ENCODE measurements at places on chromosomes 3 and 15.

GRCh38 chr3:170350515-170351413 is 6.8 kb upstream of the SKIL start:
- DNase-seq = no peak
- H3K27me3 ChIP-seq = no peaks in the 10 kb centered on the region
- no peak overlapping the region for H3K27ac ChIP-seq
- no peaks in the 10 kb centered on the region for H3K36me3 ChIP-seq
- no peak overlapping the region for H3K4me3 ChIP-seq

DNA sequence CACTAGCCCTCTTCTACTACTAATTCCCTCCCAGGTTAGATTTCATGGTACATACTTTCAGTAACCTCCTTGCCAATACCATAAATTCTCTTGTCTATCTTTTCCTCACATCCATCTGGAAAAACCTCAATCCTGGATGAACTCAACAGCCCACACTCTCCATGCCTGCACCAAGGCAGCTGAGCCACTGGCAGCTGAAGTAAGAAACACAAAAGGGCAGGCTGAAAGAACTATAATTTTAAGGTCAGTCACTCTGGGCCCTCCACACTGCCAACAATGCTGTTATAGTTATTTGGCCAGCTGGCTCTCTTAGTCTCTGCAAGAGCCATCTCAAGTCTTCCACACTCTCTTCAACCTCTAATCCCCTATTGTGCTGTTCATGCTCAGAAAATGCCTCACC is 15.1 kb upstream of the TIPARP start:
- H3K27ac ChIP-seq = no peak overlapping the region
- H3K4me1 ChIP-seq = peaks cover 2% of the 10 kb centered on the region
- H3K36me3 ChIP-seq = no peaks in the 10 kb centered on the region

DNA sequence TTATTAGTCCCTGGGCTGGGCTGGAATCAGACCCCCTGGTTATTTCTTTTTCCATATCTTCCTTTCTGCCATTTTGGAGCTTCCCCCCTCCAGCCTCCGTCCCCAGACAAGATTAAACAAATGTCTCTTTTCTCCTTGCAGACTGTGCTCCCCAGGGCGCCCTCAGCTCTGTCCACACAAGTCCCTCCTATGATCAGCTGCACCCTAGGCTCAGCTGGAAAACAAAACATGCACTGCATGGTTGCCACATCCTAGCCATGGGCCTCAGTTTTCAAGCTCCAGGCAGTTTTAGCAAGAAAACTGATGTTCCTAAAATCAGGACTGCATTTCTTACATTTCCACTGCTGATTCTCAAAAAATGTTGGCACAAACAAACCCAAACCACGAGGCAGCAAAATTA is 23.5 kb upstream of the RFTN1 start:
- H3K27ac ChIP-seq = no peak overlapping the region
- H3K4me3 ChIP-seq = no peak overlapping the region
- no peaks in the 10 kb centered on the region for H3K27me3 ChIP-seq
- H3K36me3 ChIP-seq = no peaks in the 10 kb centered on the region
- DNase-seq = no peak
- H3K4me1 ChIP-seq = peaks cover 4% of the 10 kb centered on the region

DNA sequence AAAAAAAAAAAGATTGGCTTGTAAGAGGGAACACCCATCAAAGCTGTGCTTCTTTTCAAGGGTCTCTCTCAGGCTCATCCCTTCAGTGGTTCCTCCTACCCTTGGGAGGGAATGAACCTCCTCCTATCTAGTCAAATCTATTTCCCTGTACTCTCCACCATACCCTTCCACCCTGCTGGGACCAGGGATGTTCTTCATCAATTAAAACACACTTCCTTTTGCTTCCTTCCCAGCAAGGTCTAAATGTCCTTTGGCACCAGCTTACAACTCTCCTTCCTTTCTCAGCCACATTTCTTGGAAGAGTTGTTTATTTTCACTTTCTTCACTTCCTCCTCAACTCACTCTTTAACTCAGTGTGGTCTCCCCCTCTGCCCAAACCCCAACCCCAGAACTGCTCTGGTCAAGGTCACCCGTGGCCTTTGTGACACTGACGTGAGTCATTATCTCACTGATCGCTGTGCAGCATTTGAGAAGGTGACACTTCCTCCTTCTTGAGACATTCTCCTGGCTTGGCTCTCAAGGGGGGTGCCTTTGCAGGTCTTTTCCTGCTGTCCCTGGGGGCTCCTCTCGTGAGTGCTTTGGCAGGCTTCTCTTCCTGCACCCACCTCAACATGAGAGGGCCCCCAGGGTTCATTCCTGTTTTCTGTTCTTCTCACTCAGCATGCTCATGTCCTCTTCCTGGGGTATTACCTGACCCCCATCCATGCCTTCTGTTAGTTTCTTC is 210.5 kb upstream of the TLE3 start:
- no peaks in the 10 kb centered on the region for H3K27me3 ChIP-seq
- no peaks in the 10 kb centered on the region for H3K4me1 ChIP-seq
- H3K4me3 ChIP-seq = no peak overlapping the region
- no peak for DNase-seq
- H3K27ac ChIP-seq = no peak overlapping the region

- no peak overlapping the region for H3K4me3 ChIP-seq
- no peaks in the 10 kb centered on the region for H3K4me1 ChIP-seq
- DNase-seq = no peak
- H3K27ac ChIP-seq = no peak overlapping the region
These were observed 138.3 kb downstream of the DIPK2A start for GRCh38 chr3:144109944-144110343.

GRCh38 chr3:16430717-16431630 is 82.5 kb downstream of the RFTN1 start:
- H3K27ac ChIP-seq = no peak overlapping the region
- peaks cover 23% of the 10 kb centered on the region for H3K36me3 ChIP-seq
- no peaks in the 10 kb centered on the region for H3K27me3 ChIP-seq
- H3K4me1 ChIP-seq = peaks cover 30% of the 10 kb centered on the region
- no peak overlapping the region for H3K4me3 ChIP-seq

DNA sequence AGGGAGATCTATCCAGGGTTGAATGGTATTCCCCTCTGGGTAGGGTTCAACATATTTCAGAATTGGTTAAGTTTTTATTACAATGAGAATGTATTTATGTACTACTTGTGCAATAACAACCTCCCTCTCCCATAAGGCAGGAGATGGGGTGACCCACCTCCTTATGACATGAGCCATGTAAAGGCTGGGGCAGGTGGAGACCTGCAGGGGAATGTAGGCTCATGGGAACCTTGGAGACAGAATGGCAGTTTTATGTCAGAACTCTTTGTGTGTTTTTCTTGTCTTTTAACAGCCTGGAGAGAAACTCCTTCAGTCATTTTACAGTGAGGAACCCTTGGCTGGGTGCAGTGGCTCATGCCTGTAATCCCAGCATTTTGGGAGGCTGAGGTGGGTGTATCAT is 24.6 kb upstream of the INSYN1 start:
- H3K4me3 ChIP-seq = no peak overlapping the region
- H3K36me3 ChIP-seq = no peaks in the 10 kb centered on the region
- no peaks in the 10 kb centered on the region for H3K27me3 ChIP-seq
- no peak overlapping the region for H3K27ac ChIP-seq
- H3K4me1 ChIP-seq = no peaks in the 10 kb centered on the region

DNA sequence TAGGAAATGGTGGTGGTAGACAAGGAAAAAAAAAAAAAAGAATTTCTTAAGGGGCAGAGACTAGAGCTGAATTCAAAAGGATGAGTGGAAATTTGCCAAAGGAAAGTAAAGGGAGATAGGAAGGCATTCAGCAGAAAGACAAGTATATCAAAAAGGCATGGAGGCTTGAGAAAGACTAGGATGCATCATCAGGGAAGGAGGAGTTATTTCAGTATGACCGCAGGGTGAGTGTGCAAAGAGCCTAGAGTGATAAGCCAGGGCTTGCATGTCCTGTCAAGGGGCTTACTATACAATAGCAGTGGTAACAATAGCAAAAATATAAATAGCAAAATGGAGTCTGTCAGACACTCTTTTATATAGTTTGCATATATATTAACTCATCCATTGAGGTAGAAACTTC is 112.0 kb downstream of the FRMD4B start:
- H3K27me3 ChIP-seq = no peaks in the 10 kb centered on the region
- H3K27ac ChIP-seq = no peak overlapping the region
- H3K4me3 ChIP-seq = no peak overlapping the region
- H3K4me1 ChIP-seq = no peaks in the 10 kb centered on the region
- no peak for DNase-seq

GRCh38 chr15:76138436-76138835 is 78.7 kb downstream of the TMEM266 start:
- H3K4me1 ChIP-seq = peaks cover 7% of the 10 kb centered on the region
- no peaks in the 10 kb centered on the region for H3K36me3 ChIP-seq
- no peak for DNase-seq

DNA sequence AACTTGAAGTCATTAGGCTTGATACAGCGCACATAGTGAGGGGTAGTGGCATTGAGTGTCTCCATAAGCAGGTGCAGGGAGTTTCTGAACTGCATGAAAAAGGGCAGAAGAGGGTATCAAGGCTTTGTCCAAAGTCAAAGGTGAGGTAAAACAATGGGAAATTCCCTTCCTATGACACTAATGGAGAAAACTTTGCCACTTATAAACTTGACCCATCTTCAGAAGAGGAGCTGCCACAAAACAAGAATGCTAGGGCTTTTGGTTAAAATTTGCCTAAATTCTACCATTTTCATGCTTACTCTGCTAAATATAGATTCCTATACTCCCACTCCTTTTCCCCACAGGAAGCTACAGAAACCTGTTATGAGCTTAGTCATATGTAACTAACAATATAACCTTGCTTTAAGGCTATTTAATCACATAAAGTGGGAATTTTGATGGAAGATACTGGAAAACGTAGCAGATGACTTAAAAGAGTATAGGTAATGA is 87.5 kb upstream of the MYO5C start:
- no peak overlapping the region for H3K27ac ChIP-seq
- H3K4me3 ChIP-seq = no peak overlapping the region
- DNase-seq = no peak
- no peaks in the 10 kb centered on the region for H3K4me1 ChIP-seq

DNA sequence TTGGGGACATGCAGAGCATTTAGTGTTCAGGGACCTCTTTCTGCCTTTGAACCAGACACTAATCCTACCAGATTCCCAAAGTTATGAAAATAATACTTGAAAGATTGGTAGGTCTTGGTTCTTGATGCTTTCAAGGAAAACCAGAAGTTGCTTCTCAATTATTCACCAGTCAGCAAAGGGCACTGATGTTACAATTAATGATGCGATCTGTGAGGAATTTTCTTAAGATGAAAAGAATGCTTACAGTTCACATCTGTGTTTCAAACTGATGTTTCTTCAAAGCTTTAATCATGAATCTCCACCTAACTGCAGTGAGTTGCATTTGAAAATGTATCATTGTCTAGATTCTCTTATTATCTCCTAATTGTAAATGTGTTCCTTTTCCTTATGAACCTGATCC is 161.0 kb downstream of the NAALADL2 start:
- no peak overlapping the region for H3K27ac ChIP-seq
- no peak for DNase-seq
- no peaks in the 10 kb centered on the region for H3K27me3 ChIP-seq
- no peak overlapping the region for H3K4me3 ChIP-seq

- H3K4me1 ChIP-seq = no peaks in the 10 kb centered on the region
- no peak for DNase-seq
- peaks cover 54% of the 10 kb centered on the region for H3K36me3 ChIP-seq
- H3K27ac ChIP-seq = no peak overlapping the region
These were observed 40.3 kb upstream of the PARL start for GRCh38 chr3:183924956-183925355.

- H3K4me3 ChIP-seq = no peak overlapping the region
- H3K27ac ChIP-seq = no peak overlapping the region
- no peaks in the 10 kb centered on the region for H3K27me3 ChIP-seq
These were observed 59.9 kb downstream of the MESD start for GRCh38 chr15:80929689-80930088.

DNA sequence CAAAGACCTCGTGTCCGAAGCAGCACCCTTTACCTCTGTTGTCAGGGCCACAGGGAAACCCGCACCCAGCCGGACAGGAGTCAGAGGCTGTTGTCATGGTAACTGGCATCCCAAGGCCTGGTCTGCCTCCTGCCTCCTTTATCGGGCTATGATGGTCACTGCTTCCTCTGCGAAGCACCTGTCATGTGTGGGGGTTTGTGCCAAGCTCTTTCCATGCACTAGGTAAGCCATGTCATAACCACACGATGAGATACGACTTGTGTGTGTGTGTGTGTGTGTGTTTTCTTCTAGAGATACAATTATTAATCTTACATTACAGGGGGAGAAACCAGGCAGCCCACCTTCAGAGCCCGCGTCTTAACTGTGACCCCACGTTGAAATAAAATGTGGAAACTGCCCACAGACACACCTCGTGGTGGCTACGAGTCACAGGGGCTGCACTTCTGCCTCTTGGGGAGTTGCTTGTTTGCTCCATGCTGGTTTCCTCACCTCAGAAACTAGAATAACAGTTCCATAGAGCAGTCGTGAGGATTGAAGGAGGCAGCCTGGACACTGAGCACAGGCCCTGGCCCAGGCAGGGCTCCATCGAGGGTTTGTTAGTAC is 18.0 kb downstream of the ZDHHC19 start:
- H3K27me3 ChIP-seq = no peaks in the 10 kb centered on the region
- no peak overlapping the region for H3K4me3 ChIP-seq
- no peaks in the 10 kb centered on the region for H3K36me3 ChIP-seq
- H3K27ac ChIP-seq = peak overlapping the region; percentile 80

GRCh38 chr3:54969652-54970051 is 41.8 kb upstream of the LRTM1 start:
- no peak for DNase-seq
- H3K36me3 ChIP-seq = no peaks in the 10 kb centered on the region
- H3K4me1 ChIP-seq = peaks cover 12% of the 10 kb centered on the region
- no peak overlapping the region for H3K4me3 ChIP-seq
- H3K27me3 ChIP-seq = no peaks in the 10 kb centered on the region

GRCh38 chr15:76614725-76615124 is 278.2 kb downstream of the ISL2 start:
- H3K36me3 ChIP-seq = peaks cover 3% of the 10 kb centered on the region
- H3K4me3 ChIP-seq = no peak overlapping the region
- no peak overlapping the region for H3K27ac ChIP-seq
- DNase-seq = no peak
- H3K4me1 ChIP-seq = no peaks in the 10 kb centered on the region

- H3K4me1 ChIP-seq = peaks cover 71% of the 10 kb centered on the region
- no peak overlapping the region for H3K4me3 ChIP-seq
- H3K36me3 ChIP-seq = no peaks in the 10 kb centered on the region
- no peak for DNase-seq
- H3K27ac ChIP-seq = no peak overlapping the region
These were observed 13.2 kb downstream of the USP3 start for GRCh38 chr15:63517628-63518027.

- H3K27ac ChIP-seq = no peak overlapping the region
- H3K4me1 ChIP-seq = no peaks in the 10 kb centered on the region
- H3K27me3 ChIP-seq = no peaks in the 10 kb centered on the region
These were observed 87.0 kb upstream of the IGF1R start for GRCh38 chr15:98561169-98561941.

GRCh38 chr3:126994661-126995245 is 11.8 kb downstream of the PLXNA1 start:
- H3K27ac ChIP-seq = peak overlapping the region; percentile 70
- DNase-seq = no peak
- H3K4me3 ChIP-seq = no peak overlapping the region

GRCh38 chr15:70210076-70210475 is 112.4 kb upstream of the TLE3 start:
- no peak overlapping the region for H3K27ac ChIP-seq
- no peaks in the 10 kb centered on the region for H3K27me3 ChIP-seq
- H3K36me3 ChIP-seq = no peaks in the 10 kb centered on the region
- peaks cover 10% of the 10 kb centered on the region for H3K4me1 ChIP-seq
- no peak overlapping the region for H3K4me3 ChIP-seq

All from upper lobe of right lung (tissue), 1 donor.